ENCODE measurements at places on chromosomes 1 and 21.
A peak's percentile ranks its signal among the peaks of the same experiment; 100 is the strongest.

DNA sequence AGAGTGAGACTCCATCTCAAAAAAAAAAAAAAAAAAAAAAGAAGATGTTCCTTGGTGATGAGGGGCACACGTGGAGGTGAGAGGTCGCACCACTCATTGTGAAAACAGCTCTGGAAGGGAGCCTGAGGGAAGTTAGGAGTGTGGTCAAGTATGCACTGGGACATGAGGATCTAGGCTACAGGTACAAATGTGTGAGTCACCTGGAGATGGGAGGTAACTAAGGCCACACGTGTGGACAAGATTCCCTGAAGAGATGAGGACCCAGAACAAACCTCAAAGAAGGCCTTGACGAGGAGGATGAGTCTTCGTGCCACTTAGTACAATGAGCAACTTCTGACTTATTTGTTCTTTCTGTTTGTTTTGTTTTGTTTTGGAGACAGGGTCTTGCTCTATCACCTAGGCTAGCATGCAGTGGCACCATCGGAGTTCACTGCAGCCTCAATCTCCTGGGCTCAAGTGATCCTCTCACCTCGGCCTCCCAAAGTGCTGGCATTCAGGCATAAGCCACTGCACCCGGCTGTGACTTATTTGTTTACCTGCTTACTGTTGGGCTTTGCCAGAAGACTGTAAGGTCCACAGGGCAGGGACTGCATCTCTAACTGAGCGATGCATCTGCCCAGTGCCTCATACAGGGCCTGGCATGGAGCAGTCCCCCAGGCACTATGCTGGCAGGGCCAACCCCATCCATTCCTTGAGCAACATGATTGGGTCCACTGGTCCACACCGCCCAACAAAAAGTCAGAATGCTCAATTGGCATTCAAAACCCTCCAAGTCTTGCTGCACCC lies 6.4 kb downstream of the ASAP3 start:
- DNase-seq = peak; percentile 83

DNA sequence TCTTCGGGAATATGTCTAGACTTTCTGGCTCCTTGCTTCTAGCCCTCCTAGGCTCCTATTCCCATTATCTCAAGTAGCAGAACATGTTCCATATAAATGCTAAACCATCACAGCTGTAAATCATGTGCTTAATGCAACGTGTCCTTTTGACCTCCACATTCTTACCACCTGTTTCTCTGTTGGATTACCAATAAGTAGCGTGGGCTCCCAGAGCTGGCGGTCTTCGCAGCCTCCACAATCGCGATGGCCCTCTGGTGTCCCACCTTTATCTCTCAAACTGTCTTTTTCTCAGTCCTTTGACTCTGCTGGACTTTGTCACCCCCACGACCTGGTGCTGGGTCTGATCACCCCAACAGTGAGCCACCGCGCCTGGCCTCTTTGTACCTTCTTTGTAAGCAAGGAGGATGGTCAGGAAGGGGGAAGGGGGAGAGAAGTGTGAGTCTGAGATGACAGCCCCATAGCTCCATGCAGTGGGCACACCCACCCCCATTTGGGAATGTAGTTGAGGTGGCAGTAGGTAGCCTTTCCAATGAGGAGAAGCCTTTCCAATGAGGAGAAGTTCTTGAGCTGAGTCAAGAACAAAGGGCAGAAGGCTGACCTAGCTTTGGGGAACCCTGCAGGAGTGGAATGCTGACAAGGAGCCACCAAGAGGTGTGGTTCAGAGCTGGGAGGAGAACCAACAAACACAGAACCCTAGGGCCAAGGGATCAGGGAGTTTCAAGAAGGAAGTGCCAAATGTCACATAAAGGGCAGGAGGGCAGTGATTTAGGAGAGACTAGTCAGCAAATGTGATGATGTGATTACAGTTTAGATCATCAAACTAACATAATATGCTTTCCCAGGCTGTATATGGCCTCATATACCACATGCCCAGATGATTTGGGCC lies 14.2 kb downstream of the TRAF5 start:
- DNase-seq = no peak

GRCh38 chr1:19695772-19696171 lies 31.1 kb downstream of the HTR6 start:
- DNase-seq = no peak

DNA sequence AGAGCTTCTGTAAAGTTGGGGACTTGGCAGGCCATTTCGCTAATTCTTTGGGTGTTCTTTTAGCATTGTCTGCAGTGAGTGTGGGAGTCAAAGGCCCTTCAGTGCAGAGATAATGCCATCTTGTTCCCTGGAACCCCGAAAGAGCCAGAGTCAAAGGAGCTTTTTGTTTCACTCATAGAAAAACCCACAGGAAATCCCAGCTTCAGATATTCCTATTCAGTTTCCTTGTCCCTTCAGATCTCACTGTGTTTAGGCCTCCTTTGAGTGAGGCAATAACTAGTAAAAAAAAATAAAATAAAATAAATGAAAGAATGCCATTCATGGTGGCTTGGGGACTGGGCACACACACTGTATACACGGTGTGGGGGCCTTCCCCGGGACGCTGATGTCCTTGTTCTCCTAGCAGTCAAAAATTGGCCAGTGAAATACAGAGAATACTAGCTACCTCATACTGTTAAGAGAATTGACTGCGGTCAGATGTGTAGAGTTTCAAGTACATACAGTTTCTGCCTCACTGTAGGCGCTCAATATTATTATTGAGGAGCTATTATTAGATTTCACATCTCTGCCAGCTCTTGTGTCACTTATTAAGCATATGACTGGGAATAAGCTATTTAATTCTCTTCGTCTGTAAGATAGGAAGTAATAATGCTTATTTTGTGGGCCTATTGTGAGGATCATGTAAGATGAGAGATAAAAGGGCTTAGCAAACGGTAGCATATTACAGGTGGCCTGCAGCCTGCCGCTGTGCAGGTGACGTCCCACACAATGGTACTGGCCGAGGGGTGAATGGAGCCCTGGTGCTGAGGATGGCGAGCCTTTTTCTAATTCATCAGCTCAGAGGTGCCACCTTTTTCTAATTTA lies 16.7 kb downstream of the DISC1 start:
- no peak for DNase-seq

- DNase-seq = peak; percentile 71
Measured at GRCh38 chr1:78038491-78038939, 7.3 kb upstream of the GIPC2 start.

- peak; percentile 44 for DNase-seq
Measured at GRCh38 chr1:174963529-174964125, 36.1 kb upstream of the CACYBP start.

GRCh38 chr1:27951396-27951795 lies 8.4 kb upstream of the XKR8 start:
- DNase-seq = no peak

GRCh38 chr1:204080163-204080903 lies 7.4 kb downstream of the SOX13 start:
- peak; percentile 95 for DNase-seq

DNA sequence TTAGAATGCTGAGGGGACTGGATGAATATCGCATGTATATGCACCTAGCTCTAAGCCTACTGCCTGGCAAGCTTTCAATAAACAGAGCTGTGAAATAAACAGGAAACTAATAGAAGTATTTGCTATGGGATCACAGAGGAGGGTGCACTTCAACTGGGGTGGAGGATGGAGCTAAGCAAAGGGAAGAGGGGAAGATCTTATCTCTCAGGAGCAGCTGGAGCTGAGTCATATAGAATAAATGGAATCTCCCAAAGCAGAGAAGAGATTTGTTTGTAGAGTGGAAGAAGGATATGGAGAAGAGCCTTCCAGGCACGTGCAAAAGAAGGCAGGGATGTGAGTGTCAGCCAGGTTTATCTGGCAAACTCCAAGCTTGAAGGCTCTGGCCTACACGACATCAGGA lies 17.0 kb upstream of the KCNA10 start:
- peak; percentile 16 for DNase-seq

DNA sequence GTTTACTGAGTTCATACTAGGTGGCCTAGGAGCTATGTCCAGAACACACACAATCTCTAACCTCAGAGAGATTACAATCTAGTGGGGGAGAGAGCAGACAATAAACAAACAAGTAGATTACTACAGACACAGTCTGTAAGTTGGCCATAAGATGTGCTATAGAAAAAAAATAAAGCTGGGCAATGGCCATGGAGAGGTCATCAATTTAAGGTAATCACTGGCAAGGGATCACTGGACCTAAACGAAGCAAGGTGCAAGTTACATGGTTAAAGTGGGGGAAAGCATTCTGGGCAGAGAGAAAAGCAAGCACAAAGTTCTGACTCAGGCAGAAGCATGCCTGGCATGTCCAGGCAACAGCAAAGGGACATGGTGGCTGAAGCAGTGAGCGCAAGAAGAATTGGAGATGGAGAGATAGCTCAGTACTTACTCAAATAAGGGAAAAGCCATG lies 147.0 kb downstream of the RERE start:
- DNase-seq = no peak

DNA sequence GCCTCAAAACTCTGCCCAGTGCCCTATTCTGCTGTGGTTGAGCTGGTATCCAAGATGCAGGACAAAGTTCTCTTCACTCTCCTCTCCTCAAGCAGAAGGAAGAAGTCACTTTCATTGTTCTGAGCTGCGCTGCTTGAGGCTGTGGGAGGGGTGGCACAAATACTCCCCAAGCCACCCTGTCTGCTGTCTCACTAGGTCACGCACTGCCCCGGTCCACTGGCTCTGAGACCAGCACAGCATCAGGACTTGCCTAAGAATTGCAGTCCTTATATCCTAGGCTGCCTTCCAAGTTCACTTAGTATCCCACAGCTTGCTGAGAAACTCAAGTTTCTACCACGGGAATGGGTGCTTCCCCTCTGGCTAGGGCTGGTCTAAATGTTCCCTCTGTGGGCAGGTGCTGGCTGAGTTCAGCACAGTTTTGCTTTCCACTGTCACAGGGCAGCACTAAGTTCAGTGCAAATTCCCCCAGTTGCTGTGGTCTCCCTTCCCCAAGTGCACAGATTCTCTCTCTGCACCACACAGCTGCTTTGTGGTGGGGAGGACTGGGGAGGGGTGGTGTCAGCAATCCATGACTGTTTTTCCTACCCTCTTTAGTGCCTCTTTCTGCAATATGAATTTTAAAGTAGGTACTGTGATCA lies 32.4 kb downstream of the SLC9C2 start:
- no peak for DNase-seq

- DNase-seq = peak; percentile 38
Measured at GRCh38 chr1:22889213-22889827, 83.3 kb downstream of the LACTBL1 start.

DNA sequence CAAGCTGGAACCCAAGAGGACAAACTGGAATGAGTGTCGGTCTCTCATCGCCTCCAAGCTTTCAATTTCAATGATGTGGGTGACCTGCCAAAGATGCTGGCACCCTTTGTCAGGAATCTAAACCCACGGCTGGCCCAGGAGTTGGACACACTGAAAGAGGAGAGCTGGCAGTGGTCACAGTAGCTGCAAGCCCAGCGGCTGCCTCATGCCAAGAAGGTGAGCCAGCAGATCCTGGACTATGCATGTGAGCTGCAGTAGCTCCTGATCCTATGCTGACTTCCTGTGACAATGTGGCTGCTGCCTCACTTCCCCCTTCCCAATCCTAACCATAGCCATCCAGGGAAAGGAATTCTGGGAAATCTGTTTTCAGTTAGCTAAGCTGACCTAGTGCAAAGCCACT lies 117.0 kb upstream of the VAV3 start:
- peak; percentile 26 for DNase-seq

- DNase-seq = peak; percentile 54
Measured at GRCh38 chr1:33849211-33849610, 14.7 kb upstream of the HMGB4 start.

DNA sequence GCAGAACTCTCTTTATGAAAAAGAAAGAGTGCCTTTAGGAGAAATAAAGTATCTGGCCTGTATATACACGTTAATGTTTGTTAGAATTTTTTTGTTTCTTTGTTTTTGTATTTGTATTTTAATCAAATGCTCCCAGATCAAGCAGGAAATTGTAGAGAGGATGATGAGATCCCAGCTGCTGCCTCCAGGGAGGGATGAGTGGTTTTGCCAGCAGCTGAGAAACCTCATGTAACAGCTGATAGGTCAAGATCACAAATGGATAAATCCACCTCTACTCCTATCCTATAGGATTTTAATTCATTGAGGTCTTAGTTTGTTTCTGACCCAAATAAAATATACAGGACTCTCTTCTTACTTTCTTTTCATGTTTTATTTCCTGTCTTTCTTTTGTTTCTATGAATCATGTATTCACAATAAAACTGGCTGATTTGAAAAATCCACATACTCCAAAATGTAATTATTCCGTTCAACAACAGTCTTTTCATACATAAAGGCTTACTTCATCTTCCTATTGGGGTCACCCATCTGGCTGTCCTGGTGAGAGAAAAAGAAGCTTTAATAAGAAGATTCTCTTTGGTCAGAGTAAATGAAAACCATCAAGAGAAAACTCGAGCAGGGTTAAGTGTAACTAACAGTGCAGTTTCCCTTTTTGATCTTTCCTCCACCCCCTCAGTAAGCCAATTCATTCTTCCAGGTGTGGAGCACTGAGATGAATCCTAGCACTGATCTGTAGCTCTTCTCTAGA lies 129.3 kb upstream of the PLPPR5 start:
- no peak for DNase-seq

DNA sequence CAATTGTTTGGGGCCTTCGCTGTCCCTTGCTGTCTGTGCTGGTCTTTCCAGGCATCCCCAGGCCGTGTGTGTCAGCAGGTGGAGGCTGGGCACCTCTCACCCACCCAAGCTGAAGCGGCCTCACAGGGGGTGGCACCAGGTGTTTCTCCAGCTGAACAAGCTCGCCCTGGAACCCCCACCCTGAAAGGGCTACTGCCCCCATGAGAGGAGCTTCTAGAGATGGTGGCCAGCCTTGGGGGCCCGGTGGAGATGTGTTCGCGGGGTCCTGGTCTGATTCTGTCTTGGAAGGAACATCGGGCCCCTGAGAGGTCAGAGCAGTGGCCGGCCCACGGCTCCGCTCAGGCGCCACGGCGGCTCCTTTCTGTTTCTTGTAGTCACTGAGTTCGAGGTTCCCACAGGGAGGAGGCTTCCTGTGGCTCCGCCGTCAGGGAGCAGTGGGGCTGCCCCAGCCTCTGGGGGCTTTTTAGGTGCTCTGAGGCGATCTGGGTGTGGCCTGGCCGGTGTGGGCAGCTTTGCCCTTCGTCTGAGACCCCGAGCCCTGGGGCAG lies 46.9 kb downstream of the SKI start:
- no peak for DNase-seq

GRCh38 chr1:157105988-157106812 lies 6.6 kb upstream of the ETV3L start:
- peak; percentile 87 for DNase-seq

- DNase-seq = no peak
Measured at GRCh38 chr1:244241438-244241837, 190.4 kb downstream of the ZBTB18 start.

DNA sequence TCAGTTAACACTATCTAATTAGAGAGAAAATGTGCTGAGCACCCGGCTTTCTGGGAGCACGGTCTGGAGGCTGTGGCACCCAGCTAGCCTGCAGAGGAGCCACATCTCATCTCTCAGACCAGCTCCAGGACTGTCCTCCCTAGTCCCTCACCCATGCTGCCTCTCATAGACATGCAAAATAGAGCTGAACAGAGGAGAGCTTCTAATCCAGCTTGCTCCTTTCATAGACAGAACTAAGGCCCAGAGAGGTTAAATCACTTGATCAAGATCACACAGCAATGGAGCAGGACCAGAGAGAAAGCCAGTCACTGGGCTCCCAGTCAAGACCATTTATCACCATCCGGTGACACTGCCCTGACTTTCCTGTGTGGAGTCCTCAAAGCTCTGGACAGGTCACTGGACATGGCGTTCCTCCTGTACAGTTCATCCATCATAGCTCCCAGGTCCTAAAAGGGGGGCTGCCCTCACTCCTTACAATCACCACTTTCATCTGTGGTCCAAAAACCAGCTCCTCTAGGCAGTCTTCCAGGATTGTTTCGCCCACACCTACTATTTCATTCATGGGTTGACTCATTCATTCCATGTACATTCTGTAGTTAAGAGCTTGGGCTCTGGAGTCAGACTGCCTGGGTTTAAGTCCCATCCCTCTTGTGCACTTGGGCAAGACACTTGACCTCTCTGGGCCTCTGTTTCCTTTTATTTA lies 8.8 kb upstream of the CAMK2N1 start:
- peak; percentile 93 for DNase-seq
